ENCODE measurements at places on chromosomes 12 and 14.

- no peak for DNase-seq
Observed at GRCh38 chr12:98948343-98948949, 303.4 kb downstream of the APAF1 start.

GRCh38 chr12:67358781-67359338 is 89.7 kb downstream of the CAND1 start:
- DNase-seq, result no peak

DNA sequence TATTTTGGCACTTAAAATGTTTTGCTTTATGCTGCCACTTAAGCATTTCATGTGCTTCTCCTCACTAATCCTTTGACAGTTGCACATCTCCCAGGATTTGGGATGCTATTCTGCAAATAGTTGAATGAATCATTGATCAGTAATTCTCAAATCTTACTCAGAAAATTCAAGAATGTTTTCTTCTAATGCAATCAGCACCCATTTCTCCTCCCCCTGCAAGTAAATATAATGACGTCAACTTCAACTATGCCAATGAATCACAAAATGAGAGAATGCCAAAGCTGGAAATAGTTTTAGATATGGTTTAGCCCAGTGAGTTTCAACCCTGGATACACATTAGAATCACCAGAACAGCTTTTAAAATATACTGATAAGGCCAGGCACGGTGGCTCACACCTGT is 2.1 kb upstream of the BLOC1S1 start:
- no peak for DNase-seq

- no peak for DNase-seq
Observed at GRCh38 chr14:29242755-29243754, 476.5 kb downstream of the FOXG1 start.

GRCh38 chr12:92951006-92951405 is 21.9 kb upstream of the EEA1 start:
- DNase-seq, result no peak

GRCh38 chr12:1498199-1498740 is 96.1 kb downstream of the FBXL14 start:
- DNase-seq, result no peak

DNA sequence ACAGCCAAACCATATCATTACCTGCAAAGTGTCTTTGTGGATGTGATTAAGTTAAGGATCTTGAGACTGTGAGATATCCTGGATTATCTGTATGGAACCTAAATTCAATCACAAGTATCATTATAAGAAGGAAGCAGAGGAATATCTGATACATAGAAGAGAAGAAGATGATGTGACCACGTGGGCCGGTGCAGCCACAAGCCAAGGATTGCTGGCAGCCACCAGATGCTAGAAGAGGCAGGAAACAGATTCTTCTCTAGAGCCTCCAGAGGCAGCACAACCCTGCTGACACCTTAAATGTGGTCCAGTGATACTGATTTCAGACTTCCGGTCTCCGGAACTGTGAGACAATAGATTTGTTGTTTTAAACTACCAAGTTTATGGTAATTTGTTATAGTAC is 6.1 kb upstream of the IFI27L2 start:
- no peak for DNase-seq

- no peak for DNase-seq
Observed at GRCh38 chr12:89980236-89980635, 271.6 kb upstream of the ATP2B1 start.

DNA sequence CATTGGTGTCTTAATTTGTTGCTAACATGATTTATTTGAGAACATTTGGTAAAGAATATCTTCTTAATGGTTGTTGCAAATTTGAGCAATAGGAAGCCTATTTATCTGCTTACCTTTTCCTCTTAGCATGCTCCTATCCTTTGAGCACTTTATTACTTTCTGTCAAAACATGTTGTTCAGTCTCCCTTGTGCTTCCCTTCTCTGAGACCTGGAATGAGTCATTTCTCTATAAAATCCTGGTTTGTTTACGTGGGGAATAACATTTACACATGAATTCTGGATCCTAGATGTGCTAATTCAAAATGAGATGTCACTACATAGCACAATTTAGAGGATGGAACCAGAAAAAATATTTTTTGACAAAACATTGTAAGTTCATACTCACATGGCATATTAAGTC is 844.0 kb upstream of the LRFN5 start:
- DNase-seq, result no peak

DNA sequence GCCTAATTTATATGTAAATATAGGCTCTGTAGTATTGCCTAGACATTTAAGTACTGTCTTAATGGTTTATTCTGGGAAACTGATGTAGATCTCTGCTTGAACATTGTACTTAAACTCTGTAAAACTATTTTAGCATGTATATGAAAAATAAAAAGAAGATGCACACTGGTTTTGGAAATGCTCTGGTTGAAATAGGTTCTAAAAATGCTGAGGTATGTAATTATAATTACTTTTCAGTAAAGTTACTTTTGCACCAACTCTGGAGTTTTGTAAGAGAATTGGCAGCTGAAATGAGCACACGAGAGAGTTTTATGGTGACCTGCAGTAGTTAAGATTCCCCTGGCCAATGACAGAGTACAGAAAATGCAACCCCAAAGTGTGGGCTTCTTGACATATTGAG is 353.9 kb downstream of the ATP23 start:
- DNase-seq, result no peak

DNA sequence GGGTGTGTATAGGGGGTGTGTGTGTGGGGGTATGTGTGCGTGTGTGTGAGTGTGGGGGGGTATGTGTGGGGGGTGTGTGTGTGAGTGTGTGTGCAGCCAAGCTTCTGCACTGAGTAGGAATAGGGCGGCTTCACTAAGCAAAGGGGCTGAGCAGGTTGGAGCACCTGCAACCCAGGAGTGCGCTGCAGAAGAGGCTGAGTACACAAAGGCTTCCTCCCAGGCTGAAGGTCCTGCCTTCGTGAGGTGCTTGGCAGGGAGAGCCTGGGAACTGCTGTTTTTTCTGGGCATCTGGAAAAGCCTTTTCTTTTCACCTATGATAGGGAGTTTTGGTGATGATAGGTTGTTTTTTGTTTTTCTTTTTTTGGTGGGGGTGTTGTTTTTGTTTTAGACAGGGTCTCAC is 6.0 kb upstream of the NUDT14 start:
- DNase-seq, result peak; percentile 22
